ENCODE measurements at places on chromosomes 2 and 18.

GRCh38 chr18:77551055-77551454 lies 301.4 kb downstream of the GALR1 start:
- no peak for DNase-seq

DNA sequence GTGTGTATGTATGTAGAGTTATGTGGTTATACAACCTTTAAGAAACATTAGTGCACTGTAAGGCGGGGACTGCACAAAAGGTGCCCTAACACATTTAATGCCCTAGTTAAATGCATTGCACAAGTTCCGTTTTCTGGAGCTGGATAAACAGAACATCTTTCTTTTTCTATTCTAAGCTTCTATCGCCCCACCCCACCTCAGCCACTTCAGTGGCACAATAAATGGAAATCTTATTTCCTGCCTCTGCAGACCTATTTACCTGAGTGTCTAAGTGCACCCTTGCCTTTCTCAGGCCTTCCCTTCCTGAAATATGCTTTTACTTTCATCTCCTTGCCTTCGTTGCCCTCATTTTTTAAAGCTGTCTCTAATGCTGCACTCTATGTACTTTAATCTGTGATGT lies 123.5 kb downstream of the TANC1 start:
- no peak for DNase-seq

GRCh38 chr18:48816554-48816953 lies 134.2 kb downstream of the SMAD7 start:
- no peak for DNase-seq

DNA sequence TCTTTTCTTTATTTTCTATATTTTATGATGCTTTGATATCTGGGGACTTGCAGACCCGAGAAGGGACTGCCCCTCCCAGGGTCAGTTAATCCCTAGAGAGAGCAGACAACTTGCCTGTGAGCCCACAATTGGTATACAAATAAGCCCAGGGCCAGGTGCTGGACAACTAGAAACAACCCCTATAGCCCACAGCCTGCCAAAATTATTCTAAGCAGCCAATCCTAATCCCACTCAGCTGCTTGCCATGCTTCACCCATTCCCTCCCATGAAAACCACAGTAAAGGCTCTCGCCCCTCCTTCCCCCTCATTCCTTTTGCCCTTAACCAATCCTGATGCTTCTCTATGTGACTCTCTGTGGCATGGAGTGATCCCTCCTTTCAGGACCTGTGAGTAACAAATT lies 380.7 kb downstream of the RBM43 start:
- no peak for DNase-seq

DNA sequence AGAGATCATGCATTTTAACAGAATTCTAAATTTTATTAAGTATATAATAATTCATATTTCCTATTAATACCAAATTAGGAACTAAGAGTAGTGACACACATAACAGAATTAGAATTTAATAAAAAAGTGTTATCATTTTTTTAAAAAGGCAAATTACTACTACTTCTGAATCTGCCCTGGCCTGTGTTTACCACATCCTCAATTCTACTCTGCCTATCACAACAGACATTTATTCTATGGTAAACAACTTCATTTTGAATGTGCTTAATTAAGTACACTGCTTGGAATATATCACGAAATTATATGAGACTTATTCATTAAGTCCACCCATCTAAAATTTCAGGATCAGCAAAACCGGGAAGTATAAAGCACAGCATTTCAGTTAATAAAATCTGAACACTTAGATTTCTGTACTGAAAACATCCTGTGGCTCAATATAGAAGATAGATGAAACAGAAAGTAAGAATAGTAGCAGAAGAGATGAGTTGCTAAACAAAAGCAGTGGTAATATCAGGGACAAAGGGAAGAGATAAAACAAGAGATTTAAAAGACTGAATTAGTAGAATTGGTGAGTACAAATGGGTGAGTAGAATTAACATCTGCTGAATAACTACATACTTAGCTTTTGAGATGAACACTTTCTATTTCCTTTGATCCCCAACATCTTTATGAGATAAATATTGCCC lies 3.7 kb downstream of the SMC6 start:
- no peak for DNase-seq

DNA sequence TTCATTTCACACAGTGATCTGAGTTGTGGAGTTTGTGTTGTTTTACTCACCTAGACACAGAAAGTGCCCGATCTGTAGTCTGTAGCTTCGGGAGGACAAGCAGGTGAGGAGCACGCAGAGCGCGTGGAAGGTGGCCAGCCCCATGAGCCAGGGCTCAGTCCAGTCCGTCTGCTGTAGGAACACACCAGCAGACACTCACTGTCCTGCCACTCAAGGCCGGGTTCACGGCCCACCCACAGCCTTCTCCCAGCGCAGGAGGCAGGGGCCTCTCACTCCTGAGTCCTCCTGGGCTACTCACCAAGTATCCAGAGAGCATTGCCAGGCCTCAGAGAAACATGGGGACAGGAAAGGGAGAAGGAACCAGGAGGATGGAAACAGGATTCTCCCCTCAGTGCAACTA lies 1.7 kb downstream of the TMEM18 start:
- no peak for DNase-seq

- DNase-seq, result no peak
Observed at GRCh38 chr18:45266023-45266422, 349.3 kb upstream of the SLC14A2 start.

DNA sequence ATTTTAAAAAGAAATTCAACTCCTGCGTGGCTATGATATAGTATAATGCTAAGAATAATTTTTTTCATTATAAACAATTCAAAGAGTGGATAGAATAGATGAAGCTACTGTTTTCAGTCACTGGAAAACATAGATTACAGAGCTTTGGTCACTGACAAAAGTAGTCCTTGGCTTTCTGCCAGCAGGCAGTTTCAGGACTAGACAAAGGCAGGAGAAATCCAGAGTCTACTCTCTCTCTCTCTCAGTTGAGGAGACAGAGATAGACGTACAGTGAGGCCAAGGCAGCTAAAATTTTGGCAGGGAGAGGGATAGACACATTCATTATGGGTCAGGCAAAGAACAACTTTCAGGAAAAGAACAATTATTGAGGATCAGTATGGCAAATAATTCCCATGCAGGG lies 491.4 kb upstream of the CRIM1 start:
- DNase-seq, result no peak

- DNase-seq, result no peak
Observed at GRCh38 chr18:21242780-21243401, 859 bp downstream of the GREB1L start.

DNA sequence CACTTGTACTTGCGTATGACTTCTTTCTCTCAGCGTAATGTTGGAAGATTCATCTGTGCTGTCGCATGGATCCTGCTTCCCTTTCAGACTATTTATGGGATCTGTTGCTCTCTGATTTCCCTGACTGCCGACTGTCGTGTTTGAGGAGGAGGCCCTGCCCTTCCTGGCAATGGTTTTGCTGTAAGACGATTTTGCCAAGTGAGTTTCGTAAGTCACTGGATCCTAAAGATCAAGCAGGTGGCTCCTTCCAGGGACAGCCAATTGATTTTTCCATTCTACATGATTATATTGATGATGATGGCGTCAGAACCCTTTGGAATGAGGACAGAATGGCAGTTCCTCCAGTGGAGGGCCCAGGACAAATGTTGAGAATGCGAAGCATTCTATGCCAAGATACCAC lies 8.7 kb upstream of the B3GNT2 start:
- no peak for DNase-seq

GRCh38 chr2:218821605-218822211 lies 9.9 kb downstream of the PRKAG3 start:
- no peak for DNase-seq

DNA sequence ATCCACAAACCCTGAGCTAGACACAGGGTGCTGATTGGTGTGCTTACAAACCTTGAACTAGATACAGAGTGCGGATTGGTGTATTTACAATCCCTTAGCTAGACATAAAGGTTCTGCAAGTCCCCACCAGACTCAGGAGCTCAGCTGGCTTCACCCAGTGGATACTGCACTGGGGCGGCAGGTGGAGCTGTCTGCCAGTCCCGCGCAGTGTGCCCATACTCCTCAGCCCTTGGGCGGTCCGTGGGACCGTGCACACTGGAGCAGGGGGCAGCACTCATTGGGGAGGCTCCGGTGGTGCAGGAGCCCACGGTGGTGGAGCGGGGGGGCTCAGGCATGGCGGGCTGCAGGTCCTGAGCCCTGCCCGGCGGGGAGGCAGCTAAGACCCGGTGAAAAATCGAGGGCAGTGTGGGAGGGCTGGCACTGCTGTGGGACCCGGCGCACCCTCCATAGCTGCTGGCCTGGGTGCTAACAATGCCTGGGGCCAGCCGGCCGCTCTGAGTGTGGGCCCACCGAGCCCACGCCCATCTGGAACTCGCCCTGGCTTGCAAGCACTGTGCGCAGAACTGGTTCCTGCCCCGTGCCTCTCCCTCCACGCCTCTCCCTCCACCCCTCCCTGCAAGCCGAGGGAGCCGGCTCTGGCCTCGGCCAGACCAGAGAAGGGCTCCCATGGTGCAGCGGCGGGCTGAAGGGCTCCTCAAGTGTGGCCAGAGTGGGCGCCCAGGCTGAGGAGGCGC lies 75.6 kb downstream of the MOB4 start:
- no peak for DNase-seq

DNA sequence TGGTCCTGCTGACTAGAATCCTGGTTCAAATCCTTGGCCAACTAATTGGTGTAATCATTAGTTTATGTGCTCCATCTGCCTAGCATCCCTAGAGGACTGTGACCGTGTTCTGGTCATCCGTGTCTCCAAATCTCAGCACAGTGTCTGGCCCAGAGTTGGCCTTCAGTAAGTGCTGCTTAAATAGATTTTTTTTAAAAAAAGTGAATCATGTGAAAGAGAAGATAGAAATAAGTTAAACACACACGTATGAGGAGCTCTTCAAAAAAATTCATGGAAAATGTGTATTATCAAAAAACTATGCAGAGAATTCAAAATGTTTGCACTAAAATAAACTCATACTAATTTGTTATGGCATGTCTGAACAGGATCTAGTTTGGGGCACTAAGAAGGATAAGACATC lies 129.3 kb upstream of the TLK1 start:
- DNase-seq, result no peak

DNA sequence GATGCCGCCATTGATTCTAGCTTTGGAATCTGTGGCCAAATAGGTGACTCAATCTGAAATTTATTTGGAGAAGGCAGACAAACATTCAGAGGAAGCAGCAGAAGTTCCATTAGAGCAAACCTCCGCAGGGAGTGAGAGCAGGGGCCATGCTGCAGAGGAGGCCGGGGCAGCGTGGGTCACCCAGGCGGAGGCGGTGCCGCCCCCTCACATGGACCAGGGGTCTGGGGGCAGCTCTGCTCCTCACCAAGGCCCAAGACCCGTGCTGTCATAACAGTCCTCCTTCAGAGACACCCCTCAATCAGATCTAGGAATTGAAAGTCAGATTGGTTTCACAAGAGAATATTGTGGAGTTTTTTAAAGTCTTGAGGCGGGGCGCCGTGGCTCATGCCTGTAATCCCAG lies 92.4 kb downstream of the GBX2 start:
- no peak for DNase-seq

DNA sequence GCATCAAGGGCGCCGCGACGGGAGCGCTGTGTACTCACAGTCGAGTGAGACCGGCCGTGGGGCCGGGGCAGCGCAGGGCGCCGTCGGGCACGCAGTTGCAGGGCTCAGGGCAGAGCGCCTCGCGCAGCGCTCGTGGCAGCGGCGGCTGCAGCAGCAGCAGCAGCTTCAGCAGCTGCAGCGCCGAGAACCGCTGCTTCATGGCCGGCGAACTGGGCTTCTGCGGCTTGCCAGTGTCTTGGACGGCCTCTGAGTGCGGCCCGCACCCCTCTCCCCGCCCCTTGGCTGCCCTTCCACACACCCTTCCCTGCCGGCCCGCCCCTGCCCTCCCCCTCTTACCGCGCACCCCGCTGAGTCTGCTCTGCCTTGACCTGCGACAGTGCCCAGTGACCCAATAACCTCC lies at the start of gene LHCGR:
TSS of gene LHCGR (minus strand) at position 252 of the 400 bp plus-strand sequence. CDS start at position 199, 53 bp downstream.
- DNase-seq, result no peak

- no peak for DNase-seq
Observed at GRCh38 chr2:20942646-20943125, 101.2 kb downstream of the APOB start.

- no peak for DNase-seq
Observed at GRCh38 chr18:22260208-22260820, 90.9 kb downstream of the GATA6 start.

- DNase-seq, result no peak
Observed at GRCh38 chr2:120498576-120499394, 152.8 kb downstream of the INHBB start.

DNA sequence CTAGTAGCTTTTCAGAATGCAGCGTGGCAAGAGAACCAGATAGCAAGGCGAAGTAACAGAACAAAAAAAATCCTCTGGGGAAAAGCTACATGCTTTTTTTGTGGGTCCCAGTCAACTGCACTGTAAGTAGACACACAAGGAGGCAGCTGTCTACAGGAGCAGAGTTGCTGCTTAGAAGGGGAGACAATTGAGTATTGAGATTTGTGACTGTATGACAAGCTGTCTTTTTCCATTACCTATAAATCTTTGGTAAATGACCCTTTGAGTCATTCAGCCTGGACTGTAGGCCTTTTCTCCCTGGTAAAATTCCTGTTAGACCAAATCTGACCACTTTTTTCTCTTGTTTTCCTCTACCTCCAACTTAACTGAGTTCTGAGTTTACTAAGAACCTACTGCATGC lies 144.1 kb upstream of the FOSL2 start:
- DNase-seq, result no peak

- DNase-seq, result no peak
Observed at GRCh38 chr2:188609321-188610049, 317.8 kb downstream of the GULP1 start.

GRCh38 chr2:709138-709765 lies 32.0 kb upstream of the TMEM18 start:
- DNase-seq, result no peak

DNA sequence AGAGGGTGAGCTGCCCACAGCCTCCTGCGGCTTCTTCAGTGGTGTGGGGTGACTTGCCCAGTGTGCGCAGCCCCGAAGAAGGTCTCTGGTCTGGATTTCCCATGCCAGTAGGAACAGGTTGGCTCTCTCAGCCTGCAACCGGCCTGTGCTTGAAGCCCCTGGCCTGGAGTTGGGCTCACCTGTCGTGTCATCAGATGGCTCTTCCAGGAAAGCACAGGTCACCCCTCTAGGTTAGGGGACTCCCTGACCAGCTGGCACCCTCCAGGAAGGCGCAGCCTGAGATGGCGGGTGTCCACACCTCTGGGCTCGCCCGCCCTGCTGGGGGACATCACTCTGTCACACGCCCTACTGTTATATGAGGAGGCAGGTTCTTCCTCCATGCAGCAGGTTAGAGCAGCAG lies 179.8 kb downstream of the SEPTIN10 start:
- peak; percentile 26 for DNase-seq

DNA sequence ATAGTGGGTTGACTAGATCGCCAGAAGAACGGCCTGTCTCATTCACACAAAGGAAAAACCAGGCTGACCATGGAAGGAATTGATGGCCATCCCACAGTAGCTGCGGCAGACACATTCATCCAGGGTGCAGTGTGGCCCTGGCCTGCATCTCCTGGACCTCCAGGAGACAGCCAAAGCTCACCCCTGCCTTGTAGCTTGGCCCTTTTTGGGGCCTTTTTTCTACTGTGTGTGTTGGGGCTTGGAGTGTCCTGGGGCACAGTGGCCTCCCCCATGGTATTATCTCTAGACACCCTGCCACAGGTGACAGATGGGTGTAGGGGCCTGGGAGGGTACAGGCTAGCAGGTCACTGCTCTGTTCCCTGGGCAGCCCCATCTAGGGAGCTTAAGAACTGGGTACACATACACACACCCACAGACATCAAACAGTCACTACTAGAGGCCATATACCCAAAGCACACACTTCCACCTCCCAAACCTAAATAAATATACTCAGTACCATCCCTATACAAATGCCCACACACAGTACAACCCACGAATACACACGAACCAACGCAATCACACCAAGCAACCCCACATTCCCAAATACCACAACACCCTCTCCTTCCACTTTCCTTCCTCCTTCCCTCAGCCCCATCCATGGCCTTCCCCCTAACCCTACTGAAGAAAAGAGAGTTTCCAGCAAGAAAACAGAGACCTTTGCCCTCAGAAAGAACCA lies 8.6 kb downstream of the EN1 start:
- DNase-seq, result no peak

All from activated naive CD4-positive, alpha-beta T cell treated with anti-CD3 and anti-CD28 coated beads, Interleukin-2, amount 50 U/mL, for 72 hours (primary cell).